ENCODE measurements at places on chromosomes 7 and 10.

DNA sequence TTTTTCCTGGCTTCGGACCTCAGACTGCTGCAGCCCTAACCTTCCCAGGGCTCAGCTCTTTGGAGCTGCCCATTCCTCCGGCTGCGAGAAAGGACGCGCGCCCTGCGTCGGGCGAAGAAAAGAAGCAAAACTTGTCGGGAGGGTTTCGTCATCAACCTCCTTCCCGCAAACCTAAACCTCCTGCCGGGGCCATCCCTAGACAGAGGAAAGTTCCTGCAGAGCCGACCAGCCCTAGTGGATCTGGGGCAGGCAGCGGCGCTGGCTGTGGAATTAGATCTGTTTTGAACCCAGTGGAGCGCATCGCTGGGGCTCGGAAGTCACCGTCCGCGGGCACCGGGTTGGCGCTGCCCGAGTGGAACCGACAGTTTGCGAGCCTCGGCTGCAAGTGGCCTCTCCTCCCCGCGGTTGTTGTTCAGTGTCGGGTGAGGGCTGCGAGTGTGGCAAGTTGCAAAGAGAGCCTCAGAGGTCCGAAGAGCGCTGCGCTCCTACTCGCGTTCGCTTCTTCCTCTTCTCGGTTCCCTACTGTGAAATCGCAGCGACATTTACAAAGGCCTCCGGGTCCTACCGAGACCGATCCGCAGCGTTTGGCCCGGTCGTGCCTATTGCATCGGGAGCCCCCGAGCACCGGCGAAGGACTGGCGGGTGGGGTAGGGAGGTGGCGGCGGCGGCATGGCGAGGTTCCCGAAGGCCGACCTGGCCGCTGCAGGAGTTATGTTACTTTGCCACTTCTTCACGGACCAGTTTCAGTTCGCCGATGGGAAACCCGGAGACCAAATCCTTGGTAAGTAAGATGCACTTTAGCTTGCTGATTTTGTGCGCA lies at the start of gene PLXDC2:
Gene PLXDC2, plus strand, starts transcription at position 22 of the 820 bp plus-strand sequence.
- no peak for ATAC-seq

GRCh38 chr7:44249639-44250234 lies 49.0 kb downstream of the YKT6 start:
- no peak for ATAC-seq

- no peak for ATAC-seq
These were observed at the start of gene FFAR4 for GRCh38 chr10:93566435-93567276. Gene FFAR4, plus strand, starts transcription at chr10:93566665. Its CDS starts 56 bp downstream, at chr10:93566721.

DNA sequence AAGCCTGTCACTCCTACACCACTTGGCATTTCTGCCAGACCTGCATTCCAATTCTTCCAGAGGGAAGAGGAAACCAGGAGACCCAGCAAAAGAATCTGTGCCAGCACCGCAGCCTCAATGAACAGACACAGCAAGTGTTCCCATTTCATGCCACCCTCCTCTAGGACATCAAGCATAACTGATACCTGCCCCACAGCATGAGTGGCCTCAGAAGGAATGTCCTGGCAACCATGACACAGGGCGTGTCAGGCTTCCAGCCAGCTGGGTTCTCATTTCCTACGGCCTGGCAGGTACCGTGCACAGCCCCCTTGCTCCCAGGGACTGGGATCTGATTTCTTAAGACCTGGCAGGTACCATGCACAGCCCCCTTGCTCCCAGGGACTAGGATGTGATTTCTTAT lies 7.8 kb downstream of the MAD1L1 start:
- no peak for ATAC-seq

- ATAC-seq, result no peak
These were observed 56.0 kb upstream of the CTTNBP2 start for GRCh38 chr7:117929237-117929636.

- no peak for ATAC-seq
These were observed 202.1 kb upstream of the NFE2L3 start for GRCh38 chr7:25949736-25950487.

DNA sequence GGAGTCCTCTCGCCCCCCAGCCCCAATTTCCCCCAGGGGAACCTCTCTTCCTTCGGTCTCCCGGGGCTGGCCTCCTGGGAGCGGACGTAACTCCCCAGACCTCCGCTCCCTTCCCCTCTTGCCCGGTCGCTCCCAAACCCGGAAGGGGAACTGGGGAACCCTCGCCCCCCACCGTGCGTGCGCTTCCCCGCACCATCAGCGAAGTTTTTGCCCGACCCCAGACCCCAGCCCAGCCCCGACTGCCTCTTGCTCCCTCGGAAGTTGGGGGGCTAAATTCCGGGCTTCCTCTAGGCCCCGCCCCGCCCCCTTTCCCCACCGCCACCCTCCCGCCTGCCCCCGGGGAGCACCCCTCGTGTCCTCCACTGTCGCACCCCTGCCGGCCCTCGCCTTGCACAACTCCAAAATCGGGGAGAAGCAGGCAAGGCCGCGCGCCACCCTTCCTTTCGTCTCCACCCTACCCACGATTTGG lies 436 bp downstream of the GNB2 start:
- ATAC-seq, result no peak

GRCh38 chr7:33873981-33874750 lies 31.2 kb upstream of the BMPER start:
- no peak for ATAC-seq

- no peak for ATAC-seq
These were observed 282.8 kb downstream of the PHF14 start for GRCh38 chr7:11256501-11256900.

DNA sequence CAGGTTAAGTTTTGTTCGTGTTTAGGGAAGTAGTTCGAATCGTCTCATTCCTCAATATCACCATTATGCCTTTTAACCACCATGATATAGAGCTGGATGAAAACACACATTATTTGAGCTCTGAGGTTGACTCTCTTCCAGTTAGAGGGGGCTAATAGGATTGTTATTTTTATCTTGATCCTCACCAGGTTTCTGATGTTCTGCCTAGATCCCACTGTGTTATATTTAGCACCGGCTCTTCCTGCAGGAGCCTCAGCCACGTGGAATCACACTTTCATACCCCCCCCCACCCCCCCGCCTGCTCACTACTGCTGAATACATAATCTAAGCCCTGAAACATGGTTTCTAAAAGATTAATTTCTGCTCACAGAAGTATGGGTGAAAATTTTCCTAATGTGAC lies 88.3 kb downstream of the NRCAM start:
- no peak for ATAC-seq

GRCh38 chr10:112122827-112123226 lies 60.7 kb downstream of the GPAM start:
- no peak for ATAC-seq

GRCh38 chr10:131815266-131816156 lies 85.3 kb upstream of the PPP2R2D start:
- ATAC-seq, result no peak

DNA sequence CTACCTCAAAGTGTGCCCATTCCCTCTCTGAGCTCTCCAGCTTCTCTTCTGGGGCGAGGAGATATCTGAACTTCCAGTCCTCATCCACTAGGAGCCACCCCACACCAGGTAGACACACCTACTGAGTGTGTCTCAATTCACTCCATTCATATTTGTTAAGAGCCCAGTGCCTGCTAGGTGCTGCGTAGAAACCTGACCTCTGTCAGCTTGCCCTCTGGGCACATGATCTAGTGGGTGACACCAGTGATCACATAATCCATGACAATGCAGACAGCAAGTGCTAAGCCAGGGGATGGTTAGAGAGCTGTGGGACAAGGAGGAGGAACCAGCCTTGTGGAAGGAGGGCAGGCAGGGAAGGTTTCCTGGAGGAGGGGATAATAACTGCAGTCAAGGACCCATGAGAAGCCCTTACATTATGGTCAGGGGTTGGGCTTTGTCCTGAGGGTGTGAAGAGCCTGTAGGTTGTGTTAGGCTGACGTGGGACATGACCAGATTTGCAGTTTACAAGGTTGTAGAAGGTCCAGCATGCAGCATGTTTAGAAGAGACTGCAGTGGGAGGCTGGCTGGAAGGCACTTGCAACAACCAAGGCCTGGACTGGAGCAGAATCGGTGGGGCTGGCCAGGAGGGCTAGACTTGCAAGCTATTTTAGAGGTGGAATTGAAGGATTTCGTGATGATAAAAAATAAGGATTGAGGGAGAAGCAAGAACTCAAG lies 81.8 kb downstream of the COL13A1 start:
- no peak for ATAC-seq

- ATAC-seq, result no peak
These were observed 106.6 kb upstream of the CTBP2 start for GRCh38 chr10:125266966-125267365.

DNA sequence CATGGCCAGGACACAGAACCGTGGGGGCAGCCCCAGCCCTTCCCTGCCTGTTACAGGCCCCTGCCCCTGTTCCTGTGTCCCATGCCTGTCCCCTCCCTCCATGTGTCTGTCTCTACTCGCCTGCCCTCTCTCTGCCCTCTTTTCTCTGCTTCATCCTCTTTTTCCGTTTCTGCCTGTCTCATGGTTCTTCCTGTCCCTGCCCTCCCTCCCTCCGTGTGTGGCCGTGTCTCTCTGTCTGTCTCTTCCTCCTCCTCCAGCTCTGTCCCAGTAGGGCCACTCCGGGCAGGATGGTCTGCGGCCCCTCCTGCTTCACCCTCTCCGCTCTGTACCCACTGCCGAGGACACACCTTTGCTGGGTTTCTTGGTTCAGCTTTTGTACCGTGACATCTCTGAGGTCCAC lies 137.4 kb downstream of the FAM53B start:
- no peak for ATAC-seq

DNA sequence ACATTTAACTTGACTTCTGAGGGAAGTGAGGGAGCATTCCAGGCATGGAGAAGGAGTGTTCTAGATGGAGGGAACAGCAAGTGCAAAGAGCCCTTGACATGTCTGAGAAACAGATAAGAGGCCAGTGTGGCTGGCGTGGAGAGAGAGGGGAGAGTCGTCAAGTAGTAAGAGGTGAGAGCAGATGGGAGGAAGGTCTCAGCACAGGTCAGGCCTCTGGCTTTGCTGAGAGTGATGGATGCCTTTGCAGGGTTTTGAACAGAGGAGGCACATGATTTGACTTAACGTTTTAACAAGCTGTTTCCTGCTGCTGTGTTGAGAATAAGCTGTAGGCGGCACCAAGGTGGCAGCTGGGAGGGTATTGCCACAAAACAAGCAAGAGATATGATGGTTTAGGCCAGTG lies 97.2 kb downstream of the KAT6B start:
- ATAC-seq, result no peak

- ATAC-seq, result no peak
These were observed 129.7 kb upstream of the COBL start for GRCh38 chr7:51446356-51446755.

DNA sequence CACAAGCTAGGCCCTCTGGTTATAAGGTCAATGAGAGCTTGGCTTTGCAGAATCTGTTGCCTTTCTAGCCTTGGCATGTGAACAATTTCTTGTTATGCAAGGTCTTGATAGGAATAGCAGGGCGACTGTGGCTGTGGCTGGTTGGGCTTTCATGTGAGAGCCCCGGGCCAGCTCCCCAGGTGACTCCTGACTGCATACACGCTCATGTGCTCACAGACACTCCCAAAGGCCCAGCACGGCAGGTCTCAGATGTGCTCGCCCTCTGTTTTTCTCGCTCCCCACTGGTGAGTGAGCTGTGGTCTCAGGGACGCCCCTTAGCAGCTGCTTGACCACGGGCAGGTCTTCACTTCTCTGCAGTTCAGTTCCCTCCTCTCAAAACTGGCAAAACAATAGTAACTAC lies 37.1 kb upstream of the ZNF32 start:
- no peak for ATAC-seq

- no peak for ATAC-seq
These were observed 99.8 kb downstream of the JCAD start for GRCh38 chr10:29959586-29959985.

DNA sequence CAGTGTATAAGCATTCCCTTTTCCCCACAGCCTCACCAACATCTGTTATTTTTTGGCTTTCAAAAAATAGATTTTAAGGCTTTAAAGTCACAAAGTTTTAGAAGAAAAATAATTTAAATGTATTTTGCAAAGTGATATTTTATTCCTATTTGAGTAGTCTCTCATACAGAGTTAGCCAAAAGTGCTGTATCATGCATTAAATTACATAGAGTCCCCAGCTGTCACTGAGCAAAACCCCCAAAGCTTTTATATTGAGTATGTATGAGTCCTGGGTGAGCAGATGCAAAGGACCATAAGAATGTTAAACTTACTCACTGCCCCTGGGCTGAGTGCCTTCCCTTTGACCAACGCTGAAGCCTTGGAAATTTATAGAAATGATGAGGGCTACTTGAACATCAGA lies 70.4 kb upstream of the PTN start:
- no peak for ATAC-seq

- no peak for ATAC-seq
These were observed 29.8 kb upstream of the ING3 start for GRCh38 chr7:120920591-120921274.

DNA sequence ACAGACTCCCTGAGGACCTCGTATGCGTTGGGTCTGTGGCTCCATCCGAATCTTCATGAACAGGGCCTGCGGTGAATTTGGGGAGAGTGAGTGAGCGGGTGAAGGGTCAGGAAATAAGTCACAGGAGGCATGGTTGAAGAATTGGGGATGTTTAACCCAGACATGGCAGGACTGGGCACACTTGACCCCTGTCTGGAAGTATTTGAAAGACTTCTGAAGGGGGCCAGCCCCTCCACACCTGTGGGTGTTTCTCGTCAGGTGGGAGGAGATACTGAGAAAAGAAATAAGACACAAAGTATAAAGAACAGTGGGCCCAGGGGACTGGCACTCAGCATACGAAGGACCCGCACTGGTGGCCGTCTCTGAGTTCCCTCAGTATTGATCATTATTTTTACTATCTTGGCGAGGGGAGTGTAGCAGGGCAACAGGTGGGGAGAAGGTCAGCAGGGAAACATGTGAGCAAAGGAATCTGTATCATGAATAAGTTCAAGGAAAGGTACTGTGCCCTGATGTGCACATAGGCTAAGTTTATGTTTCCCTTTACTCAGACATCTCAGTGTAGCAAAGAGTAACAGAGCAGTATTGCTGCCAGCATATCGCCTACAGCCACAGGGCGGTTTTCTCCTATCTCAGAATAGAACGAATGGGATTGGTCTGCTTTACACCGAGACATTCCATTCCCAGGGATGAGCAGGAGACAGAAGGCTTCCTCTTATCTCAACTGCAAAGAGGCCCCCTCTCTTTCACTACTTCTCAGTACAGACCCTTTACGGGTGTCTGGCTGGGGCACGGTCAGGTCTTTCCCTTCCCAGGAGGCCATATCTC lies 38.2 kb upstream of the PFKFB3 start:
- no peak for ATAC-seq

GRCh38 chr10:89838044-89838615 lies 136.7 kb downstream of the KIF20B start:
- peak; percentile 12 for ATAC-seq

- ATAC-seq, result no peak
These were observed 35.2 kb downstream of the RNF133 start for GRCh38 chr7:122663733-122664132.

GRCh38 chr10:108545921-108546320 lies 1377.4 kb downstream of the XPNPEP1 start:
- no peak for ATAC-seq

DNA sequence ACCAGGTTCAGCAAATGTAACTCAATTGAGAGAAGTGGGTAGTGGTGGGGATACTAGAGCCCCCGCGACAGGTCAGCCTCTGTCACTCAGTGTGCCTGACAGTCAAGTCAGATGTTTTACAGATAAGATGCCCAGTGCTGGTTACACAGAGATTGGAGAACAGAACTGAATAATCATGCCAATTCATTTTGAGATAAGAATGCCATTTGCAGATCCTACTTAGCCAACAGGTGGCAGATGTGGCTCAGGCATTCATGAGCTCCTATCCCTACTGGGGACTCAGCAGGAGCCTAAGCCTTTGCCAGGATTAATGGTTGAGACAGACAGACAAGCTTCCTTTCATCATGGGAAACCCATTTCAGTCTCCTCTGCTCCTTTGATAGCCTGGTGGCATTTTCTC lies 137.8 kb downstream of the MAPK8 start:
- ATAC-seq, result no peak

All from activated CD4-positive, CD25-positive, alpha-beta regulatory T cell treated with anti-CD3 and anti-CD28 coated beads, Interleukin-2, amount 50 U/mL, for 24 hours (primary cell).